ENCODE measurements at places on chromosomes 6 and 20.
A peak's percentile ranks its signal among the peaks of the same experiment; 100 is the strongest.

DNA sequence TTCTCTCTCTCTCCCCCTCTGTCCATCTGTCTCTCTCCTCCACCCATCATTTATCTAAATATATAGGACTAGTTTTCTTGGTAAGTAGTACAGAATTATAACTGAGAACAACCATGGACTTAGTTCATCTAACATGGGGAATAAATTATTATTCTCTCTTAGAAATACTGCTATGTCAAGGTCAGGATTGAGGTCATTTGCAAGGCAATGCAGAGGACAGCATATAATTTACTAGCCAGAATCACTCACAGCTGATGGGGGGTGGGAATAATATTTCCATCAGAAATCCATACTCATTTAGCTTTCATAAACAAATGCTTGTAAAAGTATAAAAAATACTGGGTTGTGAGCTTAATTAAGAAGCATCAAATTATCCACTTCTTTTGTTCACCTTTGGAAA, 553.9 kb upstream of the POU3F2 start:
- DNase-seq = no peak

- DNase-seq = peak; percentile 47
Measured at GRCh38 chr6:2448826-2449571, 203.6 kb upstream of the GMDS start.

- peak; percentile 5 for DNase-seq
Measured at GRCh38 chr6:79833264-79833963, 113.9 kb downstream of the ELOVL4 start.

DNA sequence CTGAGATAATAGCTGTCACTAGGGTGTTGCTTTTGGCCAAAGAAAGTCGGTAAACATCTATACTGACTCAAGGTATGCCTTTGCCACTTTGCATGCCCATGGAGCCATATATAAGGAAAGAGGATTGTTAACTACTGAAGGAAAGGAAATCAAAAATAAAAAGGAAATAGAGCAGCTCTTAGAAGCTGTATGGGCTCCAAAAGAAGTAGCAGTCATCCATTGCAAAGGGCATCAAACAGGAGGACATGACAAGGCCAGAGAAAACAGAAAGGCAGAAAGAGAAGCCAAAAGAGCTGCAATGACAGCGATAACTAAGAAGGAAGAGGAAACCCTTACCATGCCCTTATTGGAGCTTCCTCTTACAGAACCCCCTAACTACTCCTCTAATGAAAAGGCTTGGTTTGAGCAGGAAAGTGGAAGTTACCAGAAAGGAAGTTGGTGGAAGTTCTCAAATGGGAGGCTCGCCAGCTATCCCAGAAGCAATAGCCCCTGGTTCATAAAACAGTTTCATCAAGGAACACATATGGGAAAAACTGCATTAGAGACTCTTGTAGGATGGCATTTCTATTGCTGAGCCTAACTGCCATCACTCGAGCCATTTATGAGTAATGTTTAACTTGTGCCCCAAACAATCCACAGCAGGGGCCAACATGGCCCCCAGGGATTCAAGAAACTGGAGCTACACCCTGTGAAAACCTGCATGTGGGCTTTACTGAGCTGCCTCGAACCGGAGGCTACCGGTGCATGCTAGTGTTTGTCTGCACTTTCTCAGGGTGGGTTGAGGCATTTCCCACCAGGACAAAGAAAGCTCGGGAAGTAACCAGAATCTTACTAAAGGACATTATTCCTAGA, 7.0 kb downstream of the IL22RA2 start:
- no peak for DNase-seq

Measured in NCI-H345 (cell line).